ENCODE measurements at places on chromosomes 7 and 10.
A peak's percentile ranks its signal among the peaks of the same experiment; 100 is the strongest.

DNA sequence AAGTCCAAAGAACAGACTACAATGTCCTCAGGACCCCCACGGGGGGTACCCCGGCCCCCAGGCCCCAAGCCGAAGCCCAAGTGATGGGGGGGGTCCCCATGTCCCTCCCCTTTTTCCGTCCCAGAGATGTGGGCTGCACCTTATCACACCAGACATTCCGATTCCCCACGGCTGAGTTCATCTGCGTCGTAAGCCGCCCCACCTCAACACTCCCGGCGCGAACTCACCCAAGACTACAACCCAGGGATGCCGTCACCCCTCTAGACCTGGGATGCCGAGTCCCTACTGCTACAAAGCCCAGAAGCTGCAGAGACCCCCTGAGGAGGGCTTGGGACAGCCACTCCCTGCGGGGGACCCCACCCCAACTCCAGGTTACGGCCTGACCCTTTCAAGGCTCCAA is 14.5 kb downstream of the PDGFA start:
- no peak for DNase-seq

DNA sequence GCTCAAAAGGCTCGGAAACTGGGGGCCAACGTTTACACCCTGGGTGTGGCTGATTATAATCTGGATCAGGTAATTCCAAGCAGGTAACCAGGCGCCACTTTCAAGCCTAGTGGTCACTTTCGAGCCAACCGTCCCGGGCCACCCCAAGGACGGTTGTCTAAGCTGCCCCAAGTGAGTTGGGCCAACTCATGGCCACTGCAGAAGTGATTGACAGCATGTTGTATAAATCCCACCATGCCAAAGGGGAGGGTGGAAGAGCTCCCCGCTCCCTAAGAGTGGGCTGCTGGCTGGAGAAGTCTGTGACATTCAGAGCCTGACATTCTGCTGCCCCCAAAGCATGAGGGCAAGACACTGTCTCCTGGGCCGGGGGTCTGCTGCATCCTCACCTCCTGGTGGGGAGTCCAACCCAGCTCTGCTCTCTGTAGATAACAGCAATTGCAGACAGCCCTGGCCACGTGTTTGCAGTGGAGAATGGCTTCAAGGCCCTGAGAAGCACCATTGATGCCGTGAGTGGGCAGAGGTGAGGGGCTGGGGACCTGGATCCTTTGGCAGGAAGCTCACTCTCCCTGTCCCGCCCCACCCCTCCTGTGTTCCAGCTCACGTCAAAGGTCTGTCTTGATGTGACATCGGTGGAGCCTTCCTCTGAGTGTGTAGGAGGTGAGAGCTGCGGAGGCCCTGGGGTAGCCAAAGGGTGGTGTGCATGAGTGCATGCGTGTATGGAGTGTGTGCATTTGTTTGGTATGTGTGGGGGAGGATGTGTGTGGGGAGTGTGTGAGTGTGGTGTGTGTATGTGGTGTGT is 10.8 kb downstream of the ANTXRL start:
- DNase-seq: no peak

GRCh38 chr10:75353183-75353582 is 48.4 kb downstream of the ZNF503 start:
- DNase-seq: no peak

DNA sequence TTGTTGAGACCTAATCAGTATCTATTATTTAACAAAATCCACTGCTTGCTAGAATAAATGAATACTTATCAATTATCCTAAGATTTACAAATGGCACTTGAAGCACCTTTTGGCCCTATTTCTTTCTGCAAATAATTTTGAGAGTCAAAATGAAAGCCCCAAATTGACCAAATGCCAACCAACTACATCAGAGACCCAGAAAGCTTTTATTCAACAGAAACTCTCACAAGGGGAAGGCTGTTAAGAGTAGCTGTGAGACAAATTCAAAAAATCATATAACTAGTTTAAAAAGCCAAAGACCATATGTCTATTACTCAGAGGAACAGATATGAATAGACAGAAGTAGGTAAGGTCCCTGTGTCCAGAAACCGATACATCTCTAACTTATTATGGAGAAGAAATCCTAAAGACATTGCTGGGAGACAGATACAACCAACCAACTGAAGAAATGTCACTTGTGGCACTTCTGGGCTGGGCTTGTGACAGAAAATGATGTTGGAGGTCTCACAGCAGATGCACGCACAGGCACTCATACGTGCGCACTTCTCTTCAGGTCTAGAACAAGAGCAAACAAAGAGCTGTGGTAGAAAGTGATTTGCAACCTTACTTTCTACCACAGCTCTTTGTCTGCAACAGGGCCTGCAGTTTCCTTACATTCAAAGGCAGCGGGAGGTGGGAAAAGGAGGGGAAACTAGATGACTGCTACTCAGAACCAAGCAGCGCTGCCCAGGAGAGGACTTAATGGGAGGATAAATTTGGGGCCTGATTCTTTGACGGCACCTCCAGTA is 58.6 kb upstream of the KCNIP2 start:
- DNase-seq: no peak

- no peak for DNase-seq
These were observed 53.8 kb downstream of the TMEM26 start for GRCh38 chr10:61399406-61399805.

DNA sequence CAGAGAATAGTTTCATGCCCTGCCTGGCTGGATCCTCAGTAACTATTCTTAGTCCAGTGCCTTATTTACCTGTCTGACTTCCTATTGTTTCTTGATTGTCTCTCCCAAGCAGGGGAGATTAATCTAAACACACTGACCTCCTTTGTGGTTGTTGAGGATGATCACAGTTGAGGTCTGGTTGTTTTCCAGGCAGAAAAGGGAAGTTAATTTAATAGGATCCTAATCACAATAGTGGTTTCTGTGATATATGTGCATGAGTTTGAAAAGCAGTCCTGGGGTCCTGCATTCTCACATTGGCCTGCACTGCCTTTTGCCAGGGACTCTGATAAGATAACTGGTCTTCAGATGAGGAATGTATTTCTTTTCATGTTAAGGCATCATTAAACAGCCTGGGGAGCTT is 130.1 kb downstream of the SND1 start:
- DNase-seq: no peak

GRCh38 chr7:24701261-24702235 is 55.7 kb downstream of the GSDME start:
- DNase-seq: no peak

DNA sequence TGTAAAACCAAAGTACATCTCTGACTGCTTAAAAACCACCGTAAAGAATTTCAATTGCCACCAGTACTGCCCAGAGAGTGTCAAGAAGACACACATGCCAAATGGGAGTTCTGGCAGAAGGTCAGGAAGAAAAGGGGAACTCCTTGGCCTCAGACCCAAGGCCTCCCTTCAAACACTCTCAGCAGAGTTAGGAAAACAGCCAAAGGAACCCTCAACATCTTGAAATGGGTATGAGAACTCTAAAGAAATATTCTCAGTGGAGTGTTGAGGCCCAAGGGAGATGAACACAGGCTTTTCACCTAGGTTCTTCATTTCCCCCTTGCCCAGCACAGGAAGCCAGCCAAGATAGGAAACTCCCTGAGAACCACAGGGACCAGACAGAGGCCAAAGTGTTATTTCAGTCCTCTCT is 96.1 kb upstream of the ASAH2 start:
- DNase-seq: no peak

DNA sequence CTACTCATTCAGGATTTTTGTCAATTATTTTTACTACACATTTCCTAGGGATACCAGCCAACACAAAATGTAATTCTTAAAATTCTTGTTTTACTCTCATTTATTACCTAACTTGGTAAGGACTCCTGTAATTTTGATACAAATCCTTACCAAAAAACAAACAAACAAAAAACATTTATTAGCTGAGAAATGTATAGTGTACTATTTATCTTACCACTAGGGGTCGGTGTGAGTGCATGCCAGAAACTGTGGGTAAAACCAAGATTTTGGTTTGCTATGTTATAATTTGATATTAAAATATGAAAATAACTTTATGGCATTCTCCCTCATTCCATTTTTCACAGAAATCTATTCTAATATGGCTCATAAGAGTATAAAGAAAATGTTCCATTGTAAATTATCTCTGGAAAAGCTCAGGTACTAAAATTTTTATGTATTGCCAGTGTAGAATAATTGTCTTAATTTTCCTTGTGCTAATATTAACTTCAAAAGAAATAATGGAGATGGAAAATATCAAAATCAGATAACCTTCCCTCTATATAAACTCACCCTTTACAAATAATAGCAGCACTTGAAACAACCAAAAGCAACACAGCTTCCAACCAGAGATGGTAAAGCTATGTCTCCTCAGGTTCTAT is 290.8 kb upstream of the PCDH15 start:
- no peak for DNase-seq

DNA sequence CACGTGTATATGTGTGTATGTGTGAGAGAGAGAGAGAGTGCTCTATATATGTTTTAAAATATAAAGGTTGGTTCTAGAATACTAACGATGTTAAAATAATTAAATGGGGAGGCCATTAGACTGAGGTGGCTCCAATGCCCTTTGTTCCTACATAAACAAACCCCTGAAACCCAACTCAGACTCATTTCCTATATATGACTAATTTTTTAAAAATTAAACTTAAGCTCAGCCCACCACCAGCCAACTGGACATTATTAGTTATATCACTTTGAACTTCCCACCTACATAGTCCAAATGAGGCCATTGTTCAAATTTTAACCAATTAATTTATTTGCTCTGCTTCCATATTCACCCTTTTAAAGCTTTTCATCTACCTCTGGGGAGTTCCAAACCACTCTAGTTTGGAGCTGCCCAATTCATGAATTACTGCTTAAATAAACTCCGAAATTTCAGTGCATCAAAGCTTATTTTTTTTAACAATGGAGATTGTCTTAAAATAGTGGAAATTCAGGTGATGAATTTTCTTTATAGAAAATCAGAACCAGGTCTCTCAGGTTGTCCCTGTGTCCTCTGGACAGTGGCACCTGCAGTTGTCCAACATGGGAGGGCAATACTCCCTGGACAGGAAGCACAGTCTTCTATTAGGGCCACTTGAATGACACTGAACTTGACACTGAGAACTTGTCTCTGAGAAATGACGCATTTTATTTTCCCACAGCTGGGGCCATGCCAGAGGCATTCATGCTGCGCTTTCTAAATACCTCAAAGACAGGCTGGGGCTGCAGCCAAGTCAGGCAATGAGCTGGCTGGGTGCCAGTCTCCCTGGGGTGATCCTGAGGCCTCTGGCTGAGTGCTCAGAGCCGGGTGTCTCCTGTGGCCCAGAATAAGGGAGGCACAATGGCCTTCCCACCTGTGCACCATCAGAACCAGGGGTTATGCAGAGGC is 109.5 kb upstream of the TMEM72 start:
- DNase-seq: peak; percentile 10

DNA sequence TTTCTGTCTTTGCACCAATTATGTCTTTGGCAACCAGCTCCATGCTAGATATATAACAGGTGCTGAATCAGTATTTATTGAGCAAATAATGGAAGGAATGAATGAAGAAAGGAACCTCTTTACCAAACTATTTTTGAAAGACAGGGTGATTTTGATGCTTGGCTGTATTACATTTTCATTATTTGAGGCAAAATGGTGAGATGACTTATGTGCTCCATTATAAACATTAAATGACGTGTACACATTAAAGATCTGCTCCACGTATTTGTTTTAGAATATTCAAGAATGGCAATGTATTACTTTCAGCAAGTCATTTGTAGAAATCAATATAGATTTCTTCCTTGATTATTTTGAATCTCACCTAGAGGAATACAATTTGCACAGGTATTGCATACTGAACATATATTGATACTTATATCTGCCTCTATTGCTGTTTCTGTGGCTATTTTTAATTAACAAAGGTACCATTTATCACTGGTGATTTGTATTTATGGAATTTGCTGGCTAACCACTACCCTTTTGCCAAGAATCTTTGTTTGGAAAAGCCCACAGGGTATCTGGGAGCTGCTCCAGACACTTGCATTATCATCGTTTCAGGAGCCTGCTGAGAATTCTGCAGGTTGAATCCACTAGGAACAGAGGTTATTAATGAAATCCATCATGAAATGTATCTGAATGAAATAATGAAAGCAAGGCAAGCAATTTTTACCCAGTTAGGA is 92.2 kb downstream of the SEMA3C start:
- DNase-seq: no peak

DNA sequence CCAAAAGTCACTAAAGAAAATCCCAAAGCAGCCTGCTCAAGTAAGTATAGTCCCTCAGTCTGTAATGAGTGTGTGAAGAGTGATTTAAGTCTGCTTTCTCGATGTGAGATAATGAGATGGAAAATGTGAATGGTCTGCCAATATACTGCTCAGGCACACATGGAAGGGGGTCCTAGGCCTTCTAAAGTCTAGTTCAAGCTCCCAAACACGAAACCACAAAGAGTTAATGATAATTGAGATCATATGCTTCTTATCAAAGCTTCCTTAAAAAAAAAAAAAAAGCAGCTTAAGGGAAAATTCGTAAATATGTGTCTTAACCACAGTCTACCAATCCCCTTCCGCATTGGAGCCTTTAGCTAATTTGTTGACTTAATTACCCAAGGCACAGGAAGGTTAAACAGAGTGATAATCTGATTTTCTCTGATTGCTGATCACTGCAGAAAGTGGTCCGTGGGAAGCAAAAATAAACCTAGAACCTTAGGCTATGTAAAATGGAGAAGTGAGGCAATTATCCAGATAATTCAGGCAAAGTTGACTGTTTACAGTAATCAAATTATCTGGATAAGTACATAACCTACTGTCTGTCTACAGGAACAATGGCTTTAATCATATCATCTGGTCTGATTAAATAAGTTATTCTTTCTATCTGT is 172.9 kb downstream of the MBL2 start:
- DNase-seq: no peak

- DNase-seq: no peak
These were observed 166.2 kb downstream of the PDE1C start for GRCh38 chr7:31903962-31904361.

DNA sequence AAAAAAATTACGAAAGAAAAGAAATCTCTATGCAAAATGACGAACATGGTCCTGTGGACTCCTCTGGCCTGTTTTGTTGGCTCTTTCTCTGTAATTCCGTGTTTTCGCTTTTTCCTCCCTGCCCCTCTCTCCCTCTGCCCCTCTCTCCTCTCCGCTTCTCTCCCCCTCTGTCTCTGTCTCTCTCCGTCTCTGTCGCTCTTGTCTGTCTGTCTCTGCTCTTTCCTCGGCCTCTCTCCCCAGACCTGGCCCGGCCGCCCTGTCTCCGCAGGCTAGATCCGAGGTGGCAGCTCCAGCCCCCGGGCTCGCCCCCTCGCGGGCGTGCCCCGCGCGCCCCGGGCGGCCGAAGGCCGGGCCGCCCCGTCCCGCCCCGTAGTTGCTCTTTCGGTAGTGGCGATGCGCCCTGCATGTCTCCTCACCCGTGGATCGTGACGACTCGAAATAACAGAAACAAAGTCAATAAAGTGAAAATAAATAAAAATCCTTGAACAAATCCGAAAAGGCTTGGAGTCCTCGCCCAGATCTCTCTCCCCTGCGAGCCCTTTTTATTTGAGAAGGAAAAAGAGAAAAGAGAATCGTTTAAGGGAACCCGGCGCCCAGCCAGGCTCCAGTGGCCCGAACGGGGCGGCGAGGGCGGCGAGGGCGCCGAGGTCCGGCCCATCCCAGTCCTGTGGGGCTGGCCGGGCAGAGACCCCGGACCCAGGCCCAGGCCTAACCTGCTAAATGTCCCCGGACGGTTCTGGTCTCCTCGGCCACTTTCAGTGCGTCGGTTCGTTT is 83.5 kb upstream of the SLF2 start:
- DNase-seq: no peak
